Smooth muscle cell of the pulmonary artery (primary cell): ENCODE measurements at places on chromosomes 7 and 10. TPM values are rescaled to one million over a fixed set of nuclear protein-coding genes. Genes with fewer than 3 reads are reported as not detected.

PTF1A gene
- not detected in 2 replicates for total RNA-seq

MCM10 gene
- total RNA-seq, result 2.0 and 2.5 TPM in 2 replicates

ELMO1 gene
- total RNA-seq, result 0.43 and 3.3 TPM in 2 replicates

CCL24 gene
- not detected in 2 replicates for total RNA-seq

UNCX gene
- total RNA-seq, result not detected in 2 replicates

CYP3A4 gene
- not detected in 2 replicates for total RNA-seq

CYP26C1 gene
- 0.07 and 0.10 TPM in 2 replicates for total RNA-seq

AEBP1 gene
- 241 and 333 TPM in 2 replicates for total RNA-seq

C7orf57 gene
- total RNA-seq, result not detected in 2 replicates

TAS2R3 gene
- total RNA-seq, result 2.0 and 2.4 TPM in 2 replicates

BMPR1A gene
- 55.2 and 60.5 TPM in 2 replicates for total RNA-seq

SPDYE9 gene
- not detected in 2 replicates for total RNA-seq

HOXA2 gene
- total RNA-seq, result 1.2 and 1.4 TPM in 2 replicates

FZD1 gene
- 14.9 and 24.2 TPM in 2 replicates for total RNA-seq

SPDYE6 gene
- total RNA-seq, result not detected in 2 replicates

SAMD9L gene
- 14.1 and 25.1 TPM in 2 replicates for total RNA-seq

ZNF503 gene
- 12.8 and 19.7 TPM in 2 replicates for total RNA-seq

ABCA13 gene
- total RNA-seq, result 0.20 and 0.36 TPM in 2 replicates

PRSS58 gene
- total RNA-seq, result not detected in 2 replicates

TUBB8 gene
- not detected in 2 replicates for total RNA-seq

ZRANB1 gene
- total RNA-seq, result 23.0 and 25.1 TPM in 2 replicates

ZNF248 gene
- 11.1 and 11.7 TPM in 2 replicates for total RNA-seq

LOXL4 gene
- 28.7 and 138 TPM in 2 replicates for total RNA-seq

SGCE gene
- total RNA-seq, result 43.2 and 116 TPM in 2 replicates
